Stimulated activated naive CD4-positive, alpha-beta T cell (primary cell): ENCODE measurements at places on chromosomes 12 and 14.

DNA sequence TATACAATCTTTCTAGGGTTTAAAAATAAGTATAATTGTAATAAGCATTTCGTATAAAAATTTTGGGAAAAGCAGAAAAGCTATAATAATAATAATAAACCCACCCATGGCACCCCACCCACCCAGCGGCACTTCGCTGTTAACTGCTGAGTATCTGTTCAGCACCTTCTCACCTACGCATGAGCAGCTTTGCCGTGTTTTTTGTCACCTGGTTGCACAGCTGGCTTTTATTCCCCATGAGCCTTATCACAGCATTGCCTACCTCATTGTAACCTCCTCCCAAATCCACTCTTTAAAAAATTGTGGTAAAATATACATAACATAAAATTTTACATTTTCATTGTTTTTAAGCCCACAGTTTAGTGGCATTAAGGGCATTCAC is 34.7 kb downstream of the CYP46A1 start:
- no peak for DNase-seq

- no peak for DNase-seq
Observed at GRCh38 chr12:13206560-13206897, 10.0 kb downstream of the EMP1 start.

- no peak for DNase-seq
Observed at GRCh38 chr12:117013726-117014125, 85.5 kb downstream of the TESC start.

DNA sequence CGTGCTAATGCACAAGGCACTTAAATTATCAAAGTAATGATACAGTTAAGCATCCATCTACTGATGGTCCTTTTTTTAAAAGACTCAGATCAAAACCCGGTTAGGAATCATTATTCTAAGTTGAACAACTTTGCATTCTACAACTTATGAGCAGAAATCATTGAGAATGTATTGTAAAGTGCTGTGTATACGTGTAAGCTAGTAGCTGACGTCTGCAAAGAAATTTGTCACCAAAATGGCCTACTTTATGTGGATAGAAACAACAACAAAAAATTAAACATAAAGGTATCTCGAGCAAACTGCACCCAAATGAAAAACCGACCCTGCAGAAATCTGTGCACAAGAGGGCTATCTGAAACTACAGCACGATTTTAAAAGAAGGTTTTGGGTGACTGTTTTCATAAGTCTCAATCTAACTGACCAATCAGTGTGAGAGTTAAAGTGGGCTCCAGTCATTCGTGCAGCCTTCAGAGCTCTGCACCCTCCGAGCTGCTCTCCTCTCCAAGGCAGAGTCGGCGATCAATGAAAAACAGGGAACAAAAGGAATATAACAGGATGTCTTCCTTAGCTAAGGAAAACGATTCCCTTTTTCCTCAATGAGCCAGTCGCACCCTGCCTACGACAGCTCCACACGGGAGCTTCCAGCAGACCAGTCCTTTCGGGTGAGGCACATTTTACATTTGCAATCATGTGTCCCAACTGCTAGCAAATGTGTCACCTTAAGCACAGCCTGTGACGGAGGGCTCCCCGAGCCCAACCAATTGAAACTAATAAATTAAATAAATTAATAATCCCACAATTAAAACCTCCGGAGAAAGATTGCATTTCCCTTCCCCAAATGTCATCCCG is 200.7 kb upstream of the FOXN3 start:
- no peak for DNase-seq

DNA sequence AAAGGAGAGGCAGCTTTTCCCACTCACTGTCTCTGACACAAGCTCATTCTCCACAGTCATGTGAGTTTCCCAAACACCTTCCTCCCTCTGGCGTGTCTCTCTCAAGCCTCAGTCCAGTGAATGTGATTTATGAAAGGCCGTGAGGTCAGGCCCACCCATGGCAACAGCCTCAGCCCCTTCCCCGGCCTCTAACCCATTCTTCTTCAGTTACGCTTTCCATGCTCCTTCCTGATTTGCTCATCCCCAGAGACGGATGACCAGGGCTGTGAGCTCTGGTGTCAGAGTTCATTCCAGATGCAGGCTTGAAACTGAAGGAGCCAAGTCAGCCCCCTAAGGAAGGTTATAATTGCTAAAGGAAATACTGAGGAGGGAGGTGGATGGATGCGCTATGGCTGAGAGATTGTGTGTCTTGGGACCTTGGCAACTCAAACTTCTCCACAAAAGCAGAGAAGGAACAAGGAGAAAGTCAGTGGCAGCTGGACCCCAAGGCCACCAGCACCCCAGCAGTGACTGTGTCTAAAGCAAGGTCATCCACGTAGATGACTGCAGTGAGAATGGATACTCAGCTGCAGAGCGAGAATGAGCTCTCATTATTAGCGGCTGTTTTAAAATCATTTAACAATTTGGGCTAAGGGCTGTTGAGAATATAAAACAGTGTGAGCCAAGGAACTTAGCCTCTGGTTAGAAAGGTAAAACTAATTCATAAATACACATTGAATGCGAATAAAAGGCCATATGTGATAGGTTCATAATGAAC is 84.1 kb downstream of the FBXL14 start:
- DNase-seq: no peak
